ENCODE measurements at places on chromosomes 6 and 20.

- DNase-seq = no peak
Measured at GRCh38 chr6:30752157-30752927, 8.0 kb upstream of the IER3 start.

DNA sequence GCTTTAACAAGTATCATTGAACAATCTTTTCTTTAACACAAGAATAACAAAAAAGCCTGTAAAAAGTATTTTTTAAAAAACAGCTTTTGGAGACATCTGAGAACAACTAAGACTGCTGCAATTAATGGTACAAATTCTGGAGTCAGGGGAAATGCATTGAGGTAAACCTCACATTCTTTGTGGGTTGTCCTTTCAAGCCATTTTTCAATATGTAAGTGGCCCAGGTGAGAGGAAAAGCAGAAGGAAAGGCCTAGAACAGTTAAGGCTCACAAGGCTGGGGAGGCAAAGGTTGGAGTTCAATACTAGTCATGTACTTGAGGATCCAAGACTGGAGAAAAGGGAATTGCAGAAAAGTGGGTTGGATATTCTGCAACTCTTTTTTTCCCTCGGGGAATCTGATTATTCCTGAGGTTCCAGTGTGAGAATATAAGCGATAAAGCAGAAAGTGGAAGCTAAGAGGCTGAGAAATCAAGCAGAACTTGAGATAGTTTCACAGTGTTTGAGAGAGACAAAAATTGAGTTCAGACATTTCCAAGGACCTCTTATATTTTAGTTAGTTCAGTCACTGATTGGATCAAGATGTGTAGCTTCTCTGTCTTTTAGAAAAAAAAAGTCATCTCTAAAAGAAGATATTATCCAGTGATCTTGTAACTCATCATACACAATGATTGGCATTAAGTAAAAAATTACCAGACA, 25.0 kb upstream of the TXLNB start:
- no peak for DNase-seq

GRCh38 chr20:43689165-43689564, 22.3 kb downstream of the MYBL2 start:
- no peak for DNase-seq

DNA sequence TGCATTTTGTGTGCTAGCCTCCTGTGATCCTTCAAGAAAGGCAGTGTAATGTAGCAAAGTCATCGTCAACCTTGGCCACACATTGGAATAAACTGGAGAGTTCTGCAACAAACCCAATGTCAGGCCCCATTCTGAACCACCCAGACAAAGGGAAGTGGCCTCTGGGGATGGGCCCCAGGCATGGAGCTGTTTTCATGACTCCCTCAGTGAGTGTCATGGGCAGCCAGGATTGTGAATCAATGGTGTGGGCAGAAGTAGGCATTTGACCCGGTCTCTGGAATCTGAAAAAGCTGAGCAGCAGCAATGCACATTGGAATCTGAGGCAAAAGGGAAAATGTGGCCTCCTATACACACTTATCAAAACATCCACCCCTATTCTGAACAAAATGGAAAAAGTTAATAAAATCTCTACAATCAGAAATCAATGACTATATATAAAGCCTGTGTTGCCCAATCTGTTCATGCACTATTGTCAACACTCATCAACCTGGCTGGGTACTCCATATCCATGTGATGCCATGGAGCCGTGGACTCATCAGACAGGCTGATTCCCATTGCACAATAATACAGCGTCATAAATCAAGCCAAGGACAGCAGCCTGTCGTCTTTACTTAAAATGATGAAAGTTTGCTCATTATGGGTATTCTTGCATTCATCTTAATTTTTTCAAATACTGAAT, 134.9 kb upstream of the STMND1 start:
- DNase-seq = no peak

DNA sequence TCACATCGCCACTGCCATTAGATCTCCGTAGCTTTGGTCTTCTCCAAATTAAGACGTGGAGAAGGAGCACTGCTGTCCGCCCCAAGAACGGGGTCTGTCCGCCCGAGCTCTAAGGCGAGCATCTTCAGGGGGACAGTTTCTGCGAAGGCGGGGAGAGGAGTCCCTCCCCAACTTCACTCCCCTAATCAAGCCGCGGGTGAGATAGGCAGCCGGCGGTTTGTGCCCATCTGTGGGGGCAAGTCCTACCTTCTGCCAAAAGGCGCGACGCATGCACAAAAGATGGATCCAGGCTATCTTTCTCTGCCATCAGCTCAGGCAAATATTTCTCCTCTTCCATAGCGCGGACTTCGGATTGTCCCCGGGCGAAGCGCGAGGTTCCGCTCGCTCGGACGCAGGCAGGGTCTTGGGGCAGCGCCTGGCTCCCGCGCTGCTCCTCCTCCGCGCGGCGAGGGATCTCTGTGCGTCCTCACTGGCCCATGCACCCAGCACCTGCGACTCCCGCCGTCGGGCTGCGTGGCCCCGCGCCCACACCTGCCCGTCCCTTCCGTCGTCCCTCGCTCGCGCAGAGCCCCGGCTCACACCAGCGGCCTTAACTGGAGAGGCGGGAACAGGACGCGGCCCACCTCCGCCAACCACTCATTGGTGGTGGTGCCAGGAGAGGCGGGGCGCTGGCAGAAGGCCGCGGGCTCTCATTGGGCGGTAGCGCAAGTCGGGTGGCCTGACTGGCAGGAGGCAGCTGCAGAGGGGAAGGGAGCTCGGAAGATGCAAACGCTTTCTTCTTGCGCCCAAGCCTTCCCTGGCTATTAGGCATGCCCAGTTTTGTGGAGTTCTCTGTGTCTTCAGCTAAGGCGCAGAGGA, at the start of gene KHDRBS2:
Gene KHDRBS2, minus strand, starts transcription at position 614 of the 858 bp plus-strand sequence.
- no peak for DNase-seq

DNA sequence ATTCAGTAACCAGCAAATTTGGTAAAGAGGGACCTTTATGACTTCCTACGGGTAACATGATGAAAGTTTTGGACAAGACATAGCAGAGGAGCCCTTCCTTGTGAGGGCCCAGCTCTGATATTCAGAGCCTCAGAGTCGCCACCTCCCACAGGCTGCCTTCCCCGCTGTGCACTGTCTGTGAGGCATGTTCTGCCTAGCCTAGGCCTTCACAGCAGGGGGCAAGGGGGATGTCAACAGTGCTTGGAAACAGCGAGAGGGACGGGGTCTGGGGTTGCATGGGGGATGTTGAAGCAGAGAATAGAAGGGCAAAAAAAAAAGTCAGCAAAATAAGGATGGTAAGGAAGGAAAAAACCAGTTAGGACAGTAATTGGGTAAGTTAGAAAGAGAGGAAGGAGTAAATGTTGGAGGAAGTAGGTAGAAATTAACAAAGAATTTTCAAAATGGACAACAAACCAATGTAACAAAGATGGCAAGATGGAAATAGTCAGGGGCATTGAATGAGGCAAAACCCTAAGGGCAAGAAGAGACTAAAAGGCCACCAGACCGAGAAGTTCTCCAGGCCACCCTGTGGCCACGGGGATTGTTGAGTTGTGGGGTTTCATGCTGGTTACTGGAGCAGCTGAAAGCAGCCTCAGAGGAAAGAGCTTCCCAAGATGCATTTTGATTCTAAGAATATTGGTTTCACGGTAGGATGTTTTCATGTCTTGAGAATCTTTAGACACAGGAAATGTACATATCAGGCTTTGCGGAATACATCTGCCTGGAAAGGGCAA, 139.8 kb downstream of the LY86 start:
- no peak for DNase-seq

- no peak for DNase-seq
Measured at GRCh38 chr20:46121184-46121930, 3.2 kb downstream of the CD40 start.

GRCh38 chr6:55319961-55320695, 7.1 kb upstream of the GFRAL start:
- no peak for DNase-seq

DNA sequence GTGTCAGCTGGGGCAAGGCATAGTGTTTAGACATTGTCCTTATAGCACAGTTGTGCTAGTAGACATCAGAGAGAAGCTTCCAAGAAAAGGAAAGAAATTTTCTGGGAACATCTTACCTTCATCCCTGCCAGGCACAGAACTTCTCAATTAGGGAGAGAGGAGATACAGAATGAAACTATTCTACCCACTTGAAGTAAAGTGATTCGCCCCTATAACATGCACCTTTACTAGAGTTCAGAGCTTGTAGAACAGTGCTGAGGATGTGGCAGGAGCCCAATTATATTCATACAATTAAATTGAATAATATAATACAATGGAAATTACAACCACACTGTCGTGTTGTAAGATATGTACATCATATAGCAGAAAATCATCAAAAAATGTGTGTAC, 1063.9 kb upstream of the CITED2 start:
- DNase-seq = no peak

DNA sequence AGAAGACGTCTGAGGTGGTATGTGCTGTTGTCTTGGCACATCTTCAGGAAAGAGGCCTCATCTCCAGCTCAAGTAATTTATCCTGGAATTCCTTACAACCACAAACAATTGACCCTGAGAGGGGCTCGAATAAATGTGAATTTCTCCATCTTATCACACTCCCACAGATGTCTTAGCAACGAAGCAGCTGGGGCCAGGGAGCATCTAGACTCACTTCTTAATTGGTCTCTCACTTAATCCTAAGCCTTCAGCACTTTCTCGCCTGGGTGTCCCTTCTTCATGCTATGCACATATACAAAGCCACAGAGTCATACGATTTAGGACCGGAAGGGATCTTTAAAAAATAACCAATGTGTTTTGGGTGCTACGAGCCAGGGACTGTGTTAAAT, 27.1 kb downstream of the PCK1 start:
- DNase-seq = no peak

- peak; percentile 25 for DNase-seq
Measured at GRCh38 chr6:22145823-22146677, 150.8 kb downstream of the PRL start.

DNA sequence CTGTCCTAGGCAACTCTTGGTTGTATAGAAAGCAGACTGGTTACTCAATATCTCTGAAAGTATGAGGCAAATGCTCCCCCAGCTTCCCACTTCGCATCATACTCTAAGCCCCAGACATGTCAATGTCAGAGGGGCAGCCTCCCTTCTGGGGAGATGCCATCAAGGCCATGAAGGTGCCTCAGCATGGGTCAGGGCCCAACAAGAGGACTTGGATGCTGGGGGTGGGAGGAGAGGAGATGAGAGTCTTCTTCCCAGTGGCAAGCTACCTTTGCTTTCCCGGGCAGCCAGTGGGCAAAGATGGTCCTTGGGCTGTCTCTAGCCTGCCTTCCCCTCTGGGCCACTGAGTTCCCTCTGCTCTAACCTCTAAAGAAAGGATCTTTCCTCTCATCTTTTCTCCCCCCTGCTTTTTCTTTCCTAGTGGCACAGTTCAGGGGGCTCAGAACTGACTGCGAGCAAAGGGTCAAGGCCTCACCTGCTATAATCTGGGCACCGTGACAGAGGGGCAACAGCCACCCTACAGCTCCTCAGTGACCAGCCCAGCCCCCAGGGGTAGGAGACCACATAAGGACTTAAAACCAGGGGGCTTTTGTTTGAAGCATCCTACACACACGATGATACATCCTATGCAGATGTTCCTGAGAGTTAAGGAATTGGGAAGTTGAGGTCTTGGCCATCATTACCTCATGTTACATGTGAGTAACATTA, 26.2 kb downstream of the MOCS1 start:
- DNase-seq = no peak

DNA sequence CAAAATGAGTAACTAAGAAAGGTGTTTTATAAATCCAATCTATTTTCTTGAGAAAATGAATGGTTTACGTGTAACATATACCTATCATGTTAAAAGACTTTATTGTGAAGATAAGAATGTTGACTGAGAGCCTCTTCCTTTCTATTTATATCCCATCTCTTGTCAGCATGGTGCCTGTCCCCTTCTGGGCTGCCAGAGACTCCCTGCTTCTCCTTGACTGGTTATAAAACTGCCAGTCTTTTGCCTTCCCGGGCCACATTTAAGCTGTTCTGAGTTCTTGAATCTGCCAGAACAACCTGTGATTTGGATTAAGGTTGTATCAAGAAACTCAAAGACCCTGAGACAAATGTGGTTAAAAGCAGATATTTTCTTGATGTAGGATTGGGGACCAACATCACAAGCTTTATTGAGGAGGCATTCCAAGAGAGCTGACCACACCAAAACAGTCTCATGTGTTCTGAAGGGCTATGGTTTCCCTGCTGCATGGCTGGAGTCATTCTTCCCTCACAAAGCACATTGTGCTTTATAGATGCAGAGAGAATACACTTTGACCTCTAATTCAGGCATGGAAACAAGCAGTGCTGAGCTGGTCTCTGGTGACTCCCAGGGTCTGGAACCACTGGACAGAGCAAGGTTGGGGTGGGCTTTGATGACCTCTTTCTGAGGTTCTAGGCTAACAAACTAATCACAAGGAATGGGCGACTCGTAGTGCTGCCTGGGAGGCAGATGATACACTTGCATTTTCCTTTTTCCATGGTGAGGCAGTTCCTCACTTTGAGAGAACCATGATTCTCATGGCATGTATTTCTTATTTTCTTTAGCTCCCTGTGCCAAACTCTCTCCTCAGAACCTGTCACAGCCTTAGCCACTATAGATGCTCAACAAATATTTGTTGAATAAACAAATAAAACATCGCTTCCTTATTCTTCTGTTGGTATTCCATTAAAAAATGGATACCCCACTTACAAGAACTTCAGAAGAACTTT, 205.0 kb upstream of the PREP start:
- DNase-seq = no peak

GRCh38 chr6:87395431-87395830, 12.3 kb upstream of the CFAP206 start:
- no peak for DNase-seq

DNA sequence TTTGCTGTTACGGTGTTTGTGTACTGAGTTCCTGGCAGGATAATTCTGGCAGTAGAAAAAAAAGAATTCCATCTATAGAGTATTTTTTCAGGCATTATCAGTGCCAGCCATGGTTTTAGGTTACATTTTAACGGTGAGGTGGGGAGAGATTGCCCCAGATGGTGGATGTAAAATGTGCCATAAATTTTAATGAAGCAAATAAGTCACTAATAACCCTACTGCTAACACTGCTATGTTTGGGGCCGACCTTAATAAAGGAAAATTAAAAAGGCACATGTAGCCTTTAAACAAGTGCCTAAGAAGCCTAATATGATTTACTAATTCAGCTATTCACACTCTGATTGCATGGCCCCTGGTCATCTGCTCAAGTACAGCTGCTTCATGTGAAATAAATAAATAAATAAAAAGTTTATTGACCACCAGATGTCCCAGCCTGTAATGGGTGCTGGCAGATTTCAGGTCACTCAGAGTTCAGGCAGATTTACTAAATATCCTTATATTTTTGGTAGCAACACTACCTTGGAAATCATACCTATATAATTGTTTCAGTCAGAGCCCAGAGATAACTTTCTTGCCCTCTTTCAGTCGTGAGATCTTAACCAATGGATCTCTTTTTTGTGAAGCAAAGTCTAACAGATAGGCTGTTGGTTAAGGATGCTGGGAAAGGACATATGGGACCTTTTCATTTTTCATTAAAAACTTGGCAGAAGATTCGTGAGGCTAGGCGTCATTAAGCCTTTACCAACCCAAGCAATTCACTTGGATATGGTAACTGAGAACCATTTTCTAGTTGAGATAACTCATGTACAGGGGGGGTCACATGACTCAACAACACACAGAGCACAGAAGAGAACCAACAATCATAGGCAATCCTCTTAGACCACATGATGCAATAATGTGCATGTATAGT, 495.0 kb upstream of the NRSN1 start:
- no peak for DNase-seq

- no peak for DNase-seq
Measured at GRCh38 chr6:9205645-9206044, 770.3 kb upstream of the SLC35B3 start.

All from NCI-H345 (cell line).